ENCODE measurements at places on chromosomes 12 and 14.

GRCh38 chr14:106686533-106686932 is 1160.2 kb downstream of the TMEM121 start:
- DNase-seq, result no peak

DNA sequence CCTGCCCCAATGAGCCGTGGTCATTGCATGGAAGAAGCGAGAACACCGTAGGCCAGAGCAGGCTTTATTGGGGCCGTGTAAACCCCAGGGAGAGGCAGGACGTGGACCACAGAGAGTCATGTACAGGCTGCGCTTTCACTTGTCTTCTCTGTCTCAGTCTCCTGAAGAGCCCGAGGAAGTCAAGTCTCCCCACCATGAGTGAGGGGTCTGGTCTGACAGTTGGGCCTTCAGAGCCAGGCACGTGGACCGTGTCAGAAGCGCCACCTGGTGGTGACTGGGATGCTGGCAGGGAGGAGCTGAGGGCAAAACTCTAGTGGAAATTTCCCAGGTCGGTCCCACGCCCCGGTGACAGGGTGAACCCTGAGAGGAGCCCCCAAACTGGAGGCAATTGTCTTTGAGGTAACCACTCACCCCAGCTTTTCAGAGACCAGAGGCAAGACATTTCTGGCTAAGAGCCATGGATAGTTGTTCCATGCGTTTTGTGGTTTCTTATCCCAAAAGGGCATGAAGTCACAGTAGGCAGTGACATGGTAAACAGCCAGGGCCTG is 17.4 kb downstream of the RPS6KL1 start:
- DNase-seq, result peak; percentile 88

GRCh38 chr12:118874698-118875548 is 106.4 kb upstream of the SRRM4 start:
- DNase-seq, result no peak

DNA sequence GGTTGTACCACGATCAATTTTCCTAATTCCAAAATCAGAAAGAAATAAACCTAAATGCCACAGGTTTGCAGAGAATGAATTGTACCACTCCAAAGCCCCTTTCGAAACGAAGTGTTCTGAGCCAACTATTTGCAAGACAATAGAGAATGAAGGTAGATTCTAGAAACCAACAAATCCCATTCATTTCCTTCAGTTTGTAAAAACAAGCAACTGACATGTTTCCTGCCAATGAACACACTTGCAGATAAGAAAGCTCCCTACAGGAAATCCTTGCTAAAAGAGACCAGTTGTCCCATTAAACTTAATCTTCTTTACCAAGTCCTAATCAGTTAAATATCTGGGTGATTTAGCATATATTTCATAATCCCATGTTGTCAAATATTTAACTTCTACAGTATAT is 198.4 kb upstream of the FOXN3 start:
- DNase-seq, result no peak

DNA sequence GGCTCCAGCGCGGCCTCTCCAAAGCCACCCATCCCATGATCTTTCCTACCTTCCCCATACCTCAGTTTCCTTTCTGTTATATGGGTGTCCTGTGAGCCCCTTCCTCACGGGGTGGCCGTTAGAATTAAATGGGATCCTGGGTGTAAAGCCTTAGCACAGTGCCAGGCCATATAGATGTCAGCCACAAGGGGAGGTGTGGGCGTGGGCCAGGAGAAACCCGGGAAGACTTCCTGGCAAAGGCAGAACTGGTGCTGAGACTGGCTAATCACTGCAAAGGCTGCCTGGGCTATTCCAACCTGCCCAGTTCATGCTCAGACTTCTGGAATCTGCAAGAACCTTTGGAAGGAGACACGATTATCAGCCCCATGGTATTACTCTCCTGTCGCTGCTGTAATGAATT is 11.0 kb upstream of the NCOR2 start:
- no peak for DNase-seq

GRCh38 chr14:89870316-89870715 is 84.2 kb downstream of the EFCAB11 start:
- DNase-seq, result no peak

- DNase-seq, result no peak
These were observed 66.3 kb downstream of the GPR135 start for GRCh38 chr14:59398841-59399240.

- no peak for DNase-seq
These were observed 199.9 kb upstream of the FAR2 start for GRCh38 chr12:28949184-28949583.

GRCh38 chr12:122080149-122081082 is 1.9 kb downstream of the MLXIP start:
- DNase-seq, result peak; percentile 49

- no peak for DNase-seq
These were observed 216.5 kb downstream of the C12orf50 start for GRCh38 chr12:87812681-87813080.

GRCh38 chr12:57823131-57823907 is 4.8 kb upstream of the AVIL start:
- DNase-seq, result no peak

- DNase-seq, result no peak
These were observed 210.1 kb downstream of the MON2 start for GRCh38 chr12:62676521-62677307.
